ENCODE measurements at places on chromosomes 11 and 22. TPM values are rescaled to one million over a fixed set of nuclear protein-coding genes. Genes with fewer than 3 reads are reported as not detected.

Gene GAB4
- not detected for total RNA-seq

Gene LDHAL6A
- total RNA-seq: 0.32 TPM

Gene C11orf21
- total RNA-seq: 0.75 TPM

DNA sequence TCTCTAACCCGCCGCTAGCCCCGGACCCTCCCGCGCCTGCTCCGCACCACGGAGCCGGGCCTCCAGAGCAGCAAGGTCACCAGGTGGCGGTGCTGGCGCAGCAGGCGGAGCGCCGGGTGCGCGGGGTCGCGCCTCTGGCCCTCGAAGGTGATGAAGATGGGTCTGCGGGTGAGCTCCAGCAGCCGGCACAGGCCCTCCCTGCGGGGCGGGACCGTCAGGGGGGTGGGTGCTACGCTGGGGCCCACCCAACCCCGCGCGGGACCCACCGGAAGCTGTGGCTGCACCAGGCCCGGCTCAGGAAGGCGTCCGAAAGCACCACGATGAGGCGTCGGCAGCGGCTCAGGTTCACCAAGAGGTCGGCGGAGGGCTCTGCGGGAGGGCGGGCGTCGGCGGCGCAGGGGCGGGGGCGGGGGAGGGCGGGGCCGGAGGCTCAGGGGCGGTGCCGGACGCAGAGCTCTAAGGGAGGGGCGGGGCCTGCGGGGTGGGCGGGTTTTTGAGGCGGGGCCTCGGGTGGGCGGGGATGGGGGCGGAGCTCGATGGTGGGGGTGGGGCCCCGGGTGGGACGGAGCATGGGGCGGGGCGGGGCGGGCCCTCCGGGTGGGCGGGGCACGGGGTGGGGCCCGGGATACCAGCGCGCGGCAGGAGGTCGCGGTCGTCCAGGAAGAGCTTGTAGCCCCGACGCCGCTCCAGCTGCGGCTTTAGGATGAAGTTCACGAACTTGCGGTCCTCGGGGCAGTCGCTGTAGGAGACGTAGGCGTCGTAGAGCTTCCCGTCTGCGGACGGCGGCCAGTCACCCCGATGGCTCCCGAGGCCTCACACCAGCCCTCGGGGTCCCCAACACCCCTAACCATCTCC lies 7.8 kb downstream of the SIGIRR start:
- peak; percentile 75 for DNase-seq

DNA sequence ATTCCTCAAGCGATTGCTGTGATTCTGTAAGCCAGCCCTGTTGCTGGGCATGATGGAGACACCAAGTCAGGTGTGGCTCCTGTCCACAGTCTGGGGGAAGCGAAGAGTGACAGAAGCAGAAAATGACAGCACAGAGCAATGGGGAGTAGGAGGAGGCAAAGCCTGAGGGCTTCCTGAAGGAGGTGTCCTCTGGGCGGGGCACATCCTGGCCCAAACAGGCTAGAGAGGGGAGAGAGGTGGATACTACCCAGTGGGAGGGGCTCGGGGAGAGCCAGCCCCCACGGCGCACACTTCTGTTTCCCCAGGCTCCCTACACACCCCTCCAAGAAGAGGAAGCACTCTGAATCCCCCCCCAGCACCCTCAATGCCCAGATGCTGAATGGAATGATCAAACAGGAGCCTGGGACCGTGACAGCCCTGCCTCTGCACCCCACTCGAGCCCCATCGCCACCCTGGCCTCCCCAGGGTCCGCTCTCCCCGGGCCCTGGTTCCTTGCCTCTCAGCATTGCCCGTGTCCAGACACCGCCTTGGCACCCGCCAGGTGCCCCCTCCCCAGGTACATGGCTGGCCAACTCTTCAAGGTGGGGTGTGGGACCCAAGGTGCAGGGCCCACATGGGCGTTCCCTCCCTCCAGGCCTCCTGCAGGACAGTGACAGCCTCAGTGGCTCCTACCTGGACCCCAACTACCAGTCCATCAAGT lies 18.9 kb downstream of the MYRF start:
- no peak for DNase-seq
